ENCODE measurements at places on chromosomes 7 and 10.

DNA sequence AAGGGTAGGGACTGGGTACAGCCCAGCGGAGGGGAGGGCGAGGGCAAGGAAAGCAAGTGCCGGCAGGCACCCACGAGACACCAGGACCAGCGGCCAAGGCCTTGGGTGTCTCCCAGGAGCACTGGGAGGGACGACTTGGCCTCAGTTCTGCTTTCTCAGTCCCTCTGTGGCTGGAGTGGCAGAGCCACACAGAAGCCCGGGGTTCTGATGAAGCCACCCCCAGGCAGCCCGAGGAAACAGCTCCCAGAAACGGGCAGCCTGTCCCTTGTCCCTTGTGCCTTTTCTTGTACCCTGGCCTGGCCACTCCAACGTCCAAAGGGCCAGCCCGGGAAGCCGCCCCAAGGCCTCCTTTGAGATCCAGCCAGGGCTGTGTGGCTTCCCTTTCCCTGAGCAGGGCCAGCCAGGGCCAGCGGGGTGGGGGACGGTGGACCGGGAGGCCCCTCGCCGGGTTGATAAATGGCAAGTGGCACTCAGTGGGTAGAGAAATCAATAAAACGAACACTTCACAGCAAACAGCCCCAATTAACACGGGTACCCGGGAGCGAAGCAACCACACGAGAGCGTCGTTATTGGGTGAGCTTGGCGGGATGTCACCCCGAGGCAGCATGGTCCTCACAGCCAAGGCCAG is 69.8 kb upstream of the GNA12 start:
- DNase-seq = no peak

DNA sequence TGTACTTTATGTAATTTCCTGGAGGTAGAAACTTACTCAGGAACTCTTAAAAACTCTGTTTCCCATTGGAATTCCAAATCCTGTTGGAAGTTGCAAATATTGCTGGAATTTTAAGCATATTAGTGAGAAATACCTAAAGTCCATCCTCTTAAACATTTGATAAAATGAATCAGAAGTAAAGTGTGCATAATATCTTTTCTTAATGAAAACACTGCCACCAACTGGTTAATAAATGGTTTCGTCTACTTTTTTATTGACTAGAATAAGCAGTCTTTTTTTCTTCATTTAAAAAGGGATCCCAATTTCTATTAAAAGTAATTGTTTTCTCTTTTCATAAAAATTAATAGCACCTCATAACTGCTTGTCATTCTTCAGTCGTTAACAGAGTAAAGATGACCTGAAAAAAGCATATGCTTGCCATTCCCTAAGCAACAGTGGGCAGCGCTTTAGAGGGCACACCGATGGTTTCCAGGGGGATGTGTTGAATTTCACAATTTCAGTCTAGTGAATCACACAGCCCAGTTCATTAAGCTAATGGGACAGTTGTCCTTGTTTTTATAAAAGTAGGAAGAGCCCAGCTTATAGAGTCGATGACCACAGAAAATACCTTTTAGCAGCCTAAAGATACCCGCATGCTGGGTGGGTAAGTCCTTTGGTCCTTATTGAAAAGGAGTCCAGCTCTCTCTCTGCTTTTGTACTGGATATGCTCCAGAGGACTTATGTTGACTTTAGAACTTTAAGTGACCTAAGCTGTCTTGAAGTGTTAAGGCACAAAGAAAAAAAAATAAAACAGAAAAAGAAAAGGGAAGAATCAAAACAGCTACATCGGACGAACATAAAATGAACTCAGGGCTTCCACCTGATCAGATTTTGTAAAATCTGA is 28.5 kb downstream of the NPS start:
- DNase-seq = no peak

- DNase-seq = no peak
Measured at GRCh38 chr7:106811472-106811871, 53.6 kb upstream of the PIK3CG start.

DNA sequence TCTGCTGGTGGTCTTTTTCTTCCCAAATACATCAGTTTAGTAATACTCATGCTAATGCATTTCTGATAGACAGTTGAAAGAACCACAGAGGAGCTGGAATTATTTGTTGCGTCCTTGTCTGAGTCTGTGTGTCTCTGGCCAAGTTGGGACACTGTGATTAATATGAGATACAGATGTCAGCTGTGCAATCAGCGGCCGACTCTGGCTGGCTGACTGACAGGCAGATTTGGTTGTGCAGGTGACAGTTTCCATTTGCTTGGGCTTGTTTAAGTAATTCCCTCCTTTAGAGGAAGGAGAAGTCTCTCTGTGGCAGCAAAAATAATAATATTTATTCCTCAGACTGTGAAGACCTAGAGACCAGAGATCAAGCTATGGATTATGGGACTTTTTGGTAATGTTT is 176.2 kb upstream of the CHRM2 start:
- DNase-seq = no peak

GRCh38 chr10:99979066-99979685 is 30.6 kb downstream of the DNMBP start:
- DNase-seq = no peak

DNA sequence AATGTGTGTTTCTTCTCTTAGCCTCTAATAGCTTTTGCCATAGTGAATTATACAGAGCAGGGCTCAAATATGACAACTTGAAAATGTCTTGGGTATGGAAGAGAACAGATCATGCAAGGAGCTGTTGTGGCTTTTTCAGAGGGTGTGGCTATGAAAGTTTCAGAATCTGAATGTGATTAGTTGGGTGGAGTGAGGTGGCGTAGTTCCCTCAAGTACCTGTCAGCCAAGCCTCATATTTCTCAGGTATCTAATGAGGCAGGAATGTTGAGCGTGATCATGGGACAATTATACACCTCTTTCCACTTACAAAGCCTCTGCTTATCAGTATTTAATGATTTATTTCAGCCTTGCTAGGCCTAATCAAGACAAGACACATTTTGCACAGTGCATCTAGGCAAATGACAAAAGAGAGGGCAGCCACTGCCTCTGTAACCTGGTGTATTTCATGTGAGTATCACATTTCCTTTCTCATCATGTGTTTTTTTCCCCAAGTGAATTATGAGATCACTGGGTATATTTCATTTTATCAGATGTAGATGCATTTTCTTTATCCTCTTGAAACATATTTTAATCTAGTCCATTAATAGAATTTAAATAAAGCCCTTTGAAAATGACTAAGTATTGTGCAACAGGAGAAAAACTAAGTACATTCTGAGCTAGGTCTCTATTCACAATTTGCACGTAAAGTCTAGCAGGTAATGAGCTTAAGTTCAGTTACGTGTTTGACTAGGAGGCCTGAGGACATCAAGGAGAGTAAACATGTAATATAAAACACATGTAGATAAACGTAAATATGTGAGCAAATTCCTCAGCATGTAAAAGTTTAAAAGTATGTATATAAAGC is 644.4 kb upstream of the IGFBP3 start:
- no peak for DNase-seq

GRCh38 chr10:66717231-66717981 is 208.4 kb upstream of the LRRTM3 start:
- DNase-seq = no peak

DNA sequence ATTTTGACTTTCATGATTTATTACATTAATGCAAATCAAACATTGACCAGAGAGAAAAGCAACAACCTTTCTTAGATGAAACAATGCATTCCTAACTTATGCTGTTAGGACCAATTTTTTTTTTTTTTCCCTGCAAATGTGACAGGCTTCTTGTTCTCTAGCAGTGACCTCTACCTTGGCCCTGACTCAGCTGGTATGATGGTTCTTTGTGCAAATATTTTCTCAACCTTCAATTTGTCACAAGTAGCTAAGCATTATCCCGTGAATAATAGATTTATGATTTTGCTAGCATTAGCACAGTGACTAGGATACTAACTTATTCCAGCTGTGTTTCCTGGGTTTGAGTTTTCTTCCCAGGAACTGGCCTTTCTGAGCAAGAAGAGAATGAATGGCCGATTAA is 64.9 kb downstream of the PPP1R9A start:
- DNase-seq = no peak

DNA sequence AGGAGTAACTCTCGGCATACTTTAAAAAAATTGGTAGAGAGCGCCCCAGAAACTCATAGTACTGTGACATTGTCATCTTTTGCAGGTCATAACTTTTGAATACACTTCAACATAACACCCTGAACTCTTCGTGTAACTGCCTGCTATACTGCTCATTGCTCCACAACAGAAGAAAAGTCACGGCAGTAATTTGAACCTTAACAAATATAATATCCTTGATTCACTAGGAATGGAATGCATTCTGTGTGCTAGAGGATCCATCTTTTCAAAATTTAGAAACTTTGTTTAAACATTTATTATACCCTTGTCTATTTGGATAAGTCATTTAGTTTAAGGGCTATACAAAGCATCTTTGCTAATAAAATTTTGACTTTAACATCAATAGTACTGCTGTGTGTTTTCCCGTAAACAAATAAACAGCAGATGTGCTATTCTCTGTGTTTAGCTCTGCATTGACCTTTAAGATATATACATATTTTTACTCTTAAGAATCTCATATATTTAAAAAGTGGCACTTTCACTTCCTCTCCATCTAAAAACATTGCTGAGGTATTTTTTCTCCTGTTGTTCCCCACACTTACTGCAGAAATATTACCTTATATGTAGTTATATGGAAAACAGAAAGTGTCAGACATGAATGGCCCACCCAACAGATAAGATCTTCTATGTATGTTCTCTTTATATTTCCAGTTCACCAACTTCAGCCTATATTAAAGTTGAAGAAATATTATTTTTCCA is 217.6 kb upstream of the TMEM229A start:
- no peak for DNase-seq

DNA sequence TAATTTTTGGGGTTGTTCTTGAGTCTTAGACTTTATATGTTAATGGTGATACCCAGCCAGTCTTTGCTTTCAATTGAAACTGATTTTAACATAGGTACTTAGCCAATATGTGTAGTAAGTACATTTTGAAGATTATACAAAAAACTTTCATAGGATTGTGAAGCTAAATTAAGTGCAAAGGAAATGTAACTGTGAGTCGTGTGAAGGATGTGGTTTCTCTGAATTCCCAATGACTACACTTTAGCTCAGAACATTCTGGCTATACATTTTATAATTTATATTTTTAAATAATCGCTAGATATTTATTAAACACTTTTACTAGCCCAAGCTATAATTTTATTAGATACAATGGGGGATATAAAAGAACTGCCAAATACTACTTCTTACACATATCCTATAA is 359.3 kb downstream of the PCLO start:
- DNase-seq = no peak

DNA sequence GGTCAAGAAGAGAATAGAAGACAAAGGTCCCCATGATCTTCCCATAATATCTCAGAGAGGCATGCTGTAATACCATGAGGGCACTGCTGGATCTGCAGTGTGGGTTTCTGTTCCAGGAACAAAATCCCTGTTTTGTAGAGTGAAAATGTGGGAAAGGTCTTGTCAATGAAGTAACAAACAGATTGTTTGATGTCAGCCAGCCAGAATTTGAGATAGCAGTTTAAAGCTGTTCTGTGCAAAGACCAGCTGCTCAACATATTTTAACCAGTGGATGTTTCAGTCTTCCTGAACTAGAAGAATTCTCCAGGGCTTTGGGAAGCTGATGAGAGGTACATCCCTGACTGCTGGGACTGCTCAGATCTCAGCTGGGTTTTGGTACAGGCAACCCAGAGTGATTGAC is 1012.5 kb downstream of the DNAJB9 start:
- DNase-seq = no peak

GRCh38 chr10:16030562-16030961 is 170.3 kb upstream of the MINDY3 start:
- no peak for DNase-seq

DNA sequence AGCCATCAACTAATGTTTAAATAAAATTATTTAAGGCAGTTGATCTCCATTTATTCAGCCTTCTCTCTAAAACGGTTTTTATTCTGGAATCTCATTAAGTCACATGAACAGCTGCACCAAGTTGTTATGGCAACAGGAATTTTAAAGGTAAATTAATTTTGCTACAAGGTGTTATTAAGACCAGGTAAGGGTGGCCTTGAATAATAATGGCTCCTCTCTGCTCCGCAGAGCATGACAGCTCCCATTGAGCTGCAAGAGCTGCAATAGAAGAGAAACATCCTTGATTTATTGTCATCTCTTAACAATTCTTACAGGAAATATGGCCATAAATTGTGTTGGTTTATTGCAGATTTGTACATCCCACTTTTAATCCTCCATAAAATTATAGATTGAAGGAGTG is 165.8 kb downstream of the KLF6 start:
- DNase-seq = no peak

DNA sequence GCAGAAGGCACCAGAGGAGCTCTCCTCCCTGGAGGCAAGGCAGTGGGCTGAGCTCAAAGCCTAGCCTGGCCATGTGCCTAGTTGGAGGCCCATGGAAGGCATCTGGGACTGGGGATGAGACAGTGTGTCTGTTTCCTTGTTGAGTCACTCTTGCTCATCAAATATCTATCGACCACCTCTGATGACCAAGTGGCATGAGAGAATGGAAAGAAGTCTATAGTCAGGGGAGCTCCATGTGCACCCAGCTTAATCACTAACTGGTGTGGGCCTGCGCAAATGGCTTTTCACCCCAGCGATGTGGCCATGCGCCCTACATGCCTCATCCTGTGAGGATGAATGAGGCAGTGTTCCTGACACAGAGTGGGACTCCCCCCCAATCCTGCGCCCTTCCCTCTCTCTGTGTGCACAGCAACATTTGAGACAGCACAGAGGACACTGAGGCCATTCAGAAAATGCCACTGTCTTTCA is 229.9 kb downstream of the RPS24 start:
- no peak for DNase-seq

- no peak for DNase-seq
Measured at GRCh38 chr7:18936265-18936664, 181.2 kb downstream of the TWIST1 start.

- no peak for DNase-seq
Measured at GRCh38 chr10:118926441-118926840, 103.1 kb upstream of the NANOS1 start.

- no peak for DNase-seq
Measured at GRCh38 chr10:71647526-71648253, 71.9 kb downstream of the C10orf105 start.

DNA sequence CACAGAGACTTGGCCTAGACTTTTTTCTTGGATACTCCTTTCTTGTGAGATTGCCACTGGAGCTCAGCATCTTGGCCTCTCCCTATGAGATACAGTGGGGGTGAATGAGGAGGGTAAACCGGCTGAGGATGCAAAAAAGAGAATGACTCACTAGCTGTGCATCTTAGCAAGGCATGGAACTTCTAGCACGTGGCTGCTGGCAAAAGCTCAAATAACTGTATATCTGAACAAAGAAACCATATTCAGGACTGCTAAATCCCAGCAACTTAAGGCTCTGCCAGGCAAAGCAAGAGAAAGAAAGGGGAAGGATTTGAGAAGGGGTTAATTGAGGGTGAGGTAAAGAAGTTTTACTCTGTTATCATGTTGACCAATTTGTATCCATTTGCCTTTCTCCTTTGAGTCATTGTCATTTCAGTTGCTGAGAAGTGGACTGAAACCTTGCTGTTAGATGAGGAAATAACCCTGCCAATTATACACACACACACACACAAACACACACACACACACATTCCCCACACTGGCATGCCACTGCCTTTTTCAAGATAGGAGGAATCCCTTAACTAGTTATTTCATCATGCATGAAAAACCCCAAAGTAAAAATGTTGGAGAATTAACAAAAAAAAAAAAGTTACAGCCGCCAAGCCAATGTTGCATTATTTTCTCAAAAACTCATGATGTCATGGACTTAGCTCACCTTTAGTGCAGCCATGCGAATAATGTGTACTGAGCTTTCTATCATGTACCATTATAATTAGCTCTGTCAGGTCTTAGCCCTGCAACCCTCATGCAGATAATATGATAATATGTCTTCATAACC is 997.3 kb downstream of the LRMDA start:
- DNase-seq = no peak

All from lower lobe of right lung (tissue), 2 donors.